ENCODE measurements at places on chromosomes 4 and X.

- no peak for DNase-seq
These were observed 1.1 kb upstream of the SH3BP2 start for GRCh38 chr4:2791518-2792395.

DNA sequence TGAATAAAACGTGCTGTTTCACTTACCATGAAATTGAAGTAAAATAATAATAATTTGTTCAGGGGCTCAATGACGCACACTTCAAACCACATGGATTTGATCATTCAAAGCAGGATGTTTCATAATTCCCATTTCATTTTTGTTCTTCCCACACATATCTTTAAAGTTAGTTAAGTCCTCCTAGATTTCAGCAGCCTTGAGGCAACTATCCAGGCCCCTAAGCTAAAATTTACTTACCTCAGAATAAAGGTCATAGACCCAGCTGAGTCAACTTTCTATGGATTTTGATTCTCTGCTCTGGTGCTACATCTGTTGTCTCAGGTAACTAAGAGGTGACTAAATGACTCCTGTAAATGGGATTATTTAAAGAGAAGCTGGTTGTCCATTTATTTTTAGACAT, 25.0 kb downstream of the GPR174 start:
- DNase-seq: no peak

- no peak for DNase-seq
These were observed 22.2 kb downstream of the IL2 start for GRCh38 chr4:122434285-122434684.

GRCh38 chrX:30313322-30313721, 4.1 kb upstream of the NR0B1 start:
- DNase-seq: no peak

DNA sequence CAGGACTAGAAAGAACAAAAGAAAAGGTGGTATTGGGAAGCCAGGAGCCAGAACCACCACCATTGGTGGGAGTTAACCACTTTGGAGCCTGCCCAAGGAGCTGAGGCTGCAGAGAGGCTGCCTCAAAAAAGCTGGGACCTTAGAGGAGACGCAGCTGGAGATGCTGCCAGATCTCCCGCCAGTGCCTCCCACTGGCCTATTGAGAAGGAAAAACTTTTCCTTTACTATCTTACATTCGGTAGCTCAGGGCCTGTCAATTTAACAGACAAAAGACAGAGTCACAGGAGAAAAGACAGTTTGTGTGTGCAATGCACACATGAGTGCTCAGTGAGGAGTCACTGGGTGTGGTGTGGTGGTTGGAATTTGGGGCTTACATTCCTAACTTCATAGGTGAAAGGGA, 52.4 kb upstream of the HPSE start:
- DNase-seq: no peak

Measured in HCT116 (cell line).